ENCODE measurements at places on chromosomes 3 and 15.

DNA sequence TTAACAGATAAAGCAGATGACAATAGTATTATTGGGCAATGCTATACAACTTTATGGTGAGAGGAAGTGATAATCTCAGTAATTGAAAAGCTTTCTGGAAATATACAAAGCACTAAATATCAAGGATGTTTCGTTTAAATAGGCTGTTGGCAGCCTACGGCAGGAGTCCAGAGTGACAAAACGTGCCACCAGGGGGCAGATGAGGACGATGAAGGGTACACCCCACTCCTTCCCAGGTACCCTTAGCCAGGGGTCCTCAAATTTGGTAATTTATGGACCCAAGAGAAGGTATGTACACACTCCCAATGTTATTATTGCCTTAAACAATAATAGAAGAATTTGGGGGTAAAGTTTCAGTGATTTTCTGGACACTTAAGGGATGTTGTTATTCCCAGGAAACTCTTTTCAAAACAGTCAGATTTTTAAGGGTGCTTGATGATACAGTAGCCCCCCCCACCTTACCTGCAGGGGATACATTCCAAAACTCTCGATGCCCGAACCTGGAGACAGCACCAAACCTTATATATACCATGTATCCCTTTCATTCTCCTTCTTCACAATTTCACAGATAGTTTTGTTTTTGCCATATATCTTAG lies 1.4 kb upstream of the MAGEL2 start:
- DNase-seq = no peak

DNA sequence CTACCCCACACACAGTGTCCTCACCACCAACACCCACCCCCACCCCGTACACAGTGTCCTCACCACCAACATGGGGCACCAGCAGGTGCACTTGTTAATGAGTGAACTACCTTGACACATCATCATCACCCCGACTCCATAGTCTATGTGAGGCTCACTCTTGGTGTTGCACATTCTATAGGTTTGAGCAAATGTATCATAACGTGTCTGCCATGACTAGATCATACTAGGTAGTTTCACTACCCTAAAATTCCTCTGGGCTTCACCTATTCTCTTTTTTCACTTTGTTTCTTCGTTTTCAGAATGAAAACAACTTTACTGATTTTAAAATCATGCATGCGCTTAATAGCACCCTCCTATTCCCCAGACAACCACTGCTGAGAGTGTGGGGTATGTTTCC lies 102.6 kb upstream of the SLC6A6 start:
- no peak for DNase-seq

DNA sequence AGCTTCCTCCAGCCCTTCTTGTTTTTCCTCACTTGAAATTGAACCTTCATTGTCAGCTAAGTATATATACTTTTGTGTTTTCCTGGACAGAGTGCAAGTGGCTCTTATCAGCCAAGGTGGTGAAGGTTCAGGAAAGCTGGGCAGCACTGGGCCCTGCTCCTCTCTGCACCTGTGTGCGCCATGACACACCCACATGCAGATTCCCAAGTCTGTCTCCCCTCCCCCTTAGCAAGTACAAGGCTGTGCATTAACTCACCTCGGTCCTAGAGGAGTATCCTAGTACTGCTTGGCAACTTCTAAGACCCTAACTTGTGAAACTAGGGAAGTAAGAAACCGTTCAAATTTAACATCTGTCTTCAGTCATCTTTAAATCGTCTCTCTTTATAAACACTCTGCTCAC lies 85.8 kb downstream of the SLC49A4 start:
- DNase-seq = no peak

DNA sequence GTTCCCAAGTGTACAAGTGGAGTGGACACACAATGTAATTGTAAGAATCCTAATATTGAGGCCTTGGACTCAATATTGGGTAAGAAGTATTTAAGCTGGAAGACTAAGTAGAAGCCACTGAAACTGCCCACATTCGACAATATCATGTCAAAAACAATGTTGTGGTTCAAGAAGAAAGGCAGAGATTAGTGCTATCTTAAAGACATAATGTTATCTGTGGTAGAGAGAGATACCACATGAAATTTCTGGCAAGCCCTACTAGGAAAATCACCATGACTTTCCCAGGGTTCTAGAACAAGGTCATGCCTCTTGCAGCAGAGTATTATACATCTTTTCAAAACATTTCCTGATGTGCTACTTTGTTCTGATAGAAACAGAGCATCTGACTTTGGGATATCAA lies 192.6 kb downstream of the RAP2B start:
- DNase-seq = no peak

GRCh38 chr3:54535619-54536018 lies 392.2 kb downstream of the LRTM1 start:
- no peak for DNase-seq

DNA sequence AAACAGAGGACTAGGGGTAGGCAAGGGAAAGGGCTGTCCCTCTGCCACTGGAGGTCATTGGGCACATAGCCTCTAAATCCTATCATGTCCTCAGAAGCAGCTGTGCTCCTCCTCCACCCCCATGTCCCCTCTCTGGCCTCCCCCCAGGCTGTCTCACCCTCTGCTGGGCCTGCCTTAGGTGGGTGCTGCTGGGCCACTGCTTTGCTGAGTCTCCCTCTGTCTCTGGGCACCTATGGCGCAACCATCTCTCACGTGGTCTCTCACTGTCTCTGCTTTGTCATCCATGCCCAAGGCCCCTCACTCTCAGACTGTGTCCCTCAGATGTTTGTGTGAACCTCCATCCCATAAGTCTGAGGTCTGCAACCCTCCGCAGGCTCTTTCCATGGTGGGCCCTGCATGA lies 35.0 kb upstream of the IQCF6 start:
- no peak for DNase-seq

DNA sequence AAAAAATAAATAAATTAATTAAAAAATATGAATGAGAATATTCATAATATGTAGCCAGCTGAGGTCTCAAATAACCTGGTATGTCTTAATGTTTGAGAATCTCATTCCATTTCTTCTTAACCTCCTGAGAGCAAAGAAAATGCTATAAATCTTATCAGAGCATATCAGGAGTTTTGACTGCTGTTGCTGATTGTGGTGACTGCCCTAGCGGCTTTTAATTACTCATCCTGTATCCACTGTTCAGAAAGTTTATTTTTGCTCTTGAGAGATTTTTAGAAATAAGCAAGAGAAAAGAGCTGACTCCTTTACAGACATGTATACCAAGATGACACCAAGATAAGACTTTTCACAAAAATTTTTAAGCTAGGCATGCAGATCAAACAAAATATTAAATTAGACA lies 454.8 kb upstream of the CBLB start:
- DNase-seq = no peak

DNA sequence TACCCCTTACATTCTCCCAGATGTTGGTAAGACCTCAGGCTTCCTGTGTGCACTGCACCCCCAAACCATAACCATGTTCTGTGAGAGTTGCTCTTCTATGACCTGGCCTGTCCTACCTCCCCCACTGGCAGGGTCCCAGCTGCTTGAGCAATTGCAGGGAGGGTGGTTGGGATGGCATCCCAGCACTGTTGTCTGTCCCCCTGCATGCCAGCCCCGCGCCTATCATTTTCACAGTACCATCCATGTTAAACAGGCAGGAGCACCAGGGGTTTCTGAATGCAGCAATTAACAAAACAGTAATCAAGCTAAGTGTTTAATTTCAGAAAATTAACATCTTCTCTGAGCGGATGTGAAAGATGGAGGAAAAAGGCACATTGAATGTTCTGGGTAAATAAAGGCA lies 345.5 kb downstream of the EPHB1 start:
- no peak for DNase-seq

- no peak for DNase-seq
These were observed 405.0 kb upstream of the IL12A start for GRCh38 chr3:159583662-159584061.

- DNase-seq = no peak
These were observed 137.9 kb downstream of the MINAR1 start for GRCh38 chr15:79570004-79570403.

DNA sequence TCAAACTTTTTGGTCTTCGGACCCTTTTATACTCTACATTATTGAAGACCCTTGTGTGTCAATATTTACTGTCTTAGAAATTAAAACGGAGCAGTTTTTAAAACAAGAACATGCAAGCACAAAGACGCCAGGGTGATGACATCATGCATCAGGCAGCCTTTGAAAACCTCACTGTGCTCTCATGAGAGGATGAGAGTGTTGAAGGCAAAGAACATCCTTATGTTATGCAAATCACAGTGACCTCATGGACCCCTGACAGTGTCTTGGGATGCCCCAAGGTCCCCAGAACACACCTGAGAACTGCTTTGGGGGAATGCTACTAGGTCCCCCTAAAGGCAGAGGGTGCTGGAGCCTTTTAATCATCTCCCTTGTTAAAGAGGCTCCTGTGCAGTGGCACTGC lies 51.6 kb downstream of the CHDH start:
- no peak for DNase-seq

DNA sequence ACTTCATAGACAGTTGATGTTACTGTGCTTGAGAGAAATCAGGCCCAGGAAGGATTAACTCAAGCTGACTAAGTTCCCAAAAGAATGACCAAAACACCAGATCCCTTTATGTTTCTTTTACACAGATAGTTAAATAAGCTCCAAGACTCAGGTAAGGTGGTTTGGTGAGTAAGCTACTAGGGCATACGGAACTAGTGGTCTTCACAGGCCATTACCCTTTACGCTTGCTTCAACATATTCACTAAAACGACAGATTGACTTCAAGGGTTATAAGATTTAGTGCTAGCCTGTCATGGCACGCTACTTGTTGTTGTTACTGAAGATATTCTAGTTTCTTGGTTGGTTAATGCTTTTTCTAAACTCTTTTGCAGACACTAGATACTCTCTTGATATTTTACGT lies 369.3 kb downstream of the LPP start:
- DNase-seq = no peak

GRCh38 chr3:10555263-10555662 lies 49.9 kb upstream of the ATP2B2 start:
- DNase-seq = no peak

GRCh38 chr15:28889346-28889745 lies 3.6 kb downstream of the APBA2 start:
- DNase-seq = no peak

DNA sequence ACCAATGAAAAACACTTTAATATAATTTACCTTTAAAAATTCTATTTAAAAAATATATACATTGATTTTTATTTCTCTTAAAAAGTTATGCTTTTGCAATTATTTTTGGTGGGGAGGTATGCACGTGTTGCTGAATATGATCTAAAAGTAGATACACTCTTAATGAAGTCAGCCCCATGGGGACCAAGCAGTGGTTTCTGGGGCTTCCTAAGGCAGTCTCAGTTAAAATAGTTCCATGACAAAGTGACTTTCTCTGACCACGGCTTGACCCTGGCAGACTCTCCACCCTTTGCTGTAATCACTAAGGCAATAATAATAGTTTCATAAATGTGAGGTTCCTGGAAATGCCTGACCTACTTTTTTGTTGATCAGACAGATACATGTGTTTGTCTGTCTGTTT lies 50.4 kb downstream of the CCR4 start:
- peak; percentile 59 for DNase-seq

DNA sequence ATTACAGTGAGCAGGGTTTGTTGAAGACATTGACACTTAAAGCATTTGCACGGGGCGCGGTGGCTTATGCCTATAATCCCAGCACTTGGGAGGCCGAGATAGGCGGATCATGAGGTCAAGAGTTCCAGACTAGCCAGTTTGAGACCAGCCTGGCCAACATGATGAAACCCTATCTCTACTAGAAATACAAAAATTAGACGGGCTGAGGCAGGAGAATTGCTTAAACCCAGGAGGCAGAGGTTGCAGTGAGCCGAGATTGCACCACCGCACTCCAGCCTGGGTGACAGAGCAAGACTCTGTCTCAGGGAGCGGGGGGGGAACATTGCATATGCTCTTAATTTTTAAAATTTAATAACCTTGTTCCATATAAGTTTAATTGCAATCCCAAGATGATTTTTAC lies 11.9 kb downstream of the STT3B start:
- no peak for DNase-seq

DNA sequence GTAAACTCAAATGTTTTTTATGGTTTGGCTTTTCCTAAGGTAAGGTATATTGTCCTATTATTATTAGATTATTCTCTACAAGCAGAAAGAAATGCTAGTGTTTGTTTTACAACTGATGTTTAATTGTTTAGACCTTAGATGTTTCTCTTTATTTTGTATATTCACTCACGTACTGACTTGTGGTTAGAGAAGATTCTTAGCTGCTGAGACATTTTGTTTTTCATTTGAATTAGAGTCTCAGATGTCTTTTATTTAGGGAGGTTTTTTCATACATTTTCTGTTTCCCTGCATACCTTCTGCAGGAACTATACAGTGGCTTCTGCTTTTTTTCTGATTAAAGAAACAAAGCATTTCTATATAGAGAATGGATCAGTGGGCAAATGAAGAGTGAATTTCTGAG lies 110.9 kb downstream of the MYRIP start:
- DNase-seq = no peak

Measured in T-helper 2 cell (primary cell).